ENCODE measurements at places on chromosomes 1 and 21.

DNA sequence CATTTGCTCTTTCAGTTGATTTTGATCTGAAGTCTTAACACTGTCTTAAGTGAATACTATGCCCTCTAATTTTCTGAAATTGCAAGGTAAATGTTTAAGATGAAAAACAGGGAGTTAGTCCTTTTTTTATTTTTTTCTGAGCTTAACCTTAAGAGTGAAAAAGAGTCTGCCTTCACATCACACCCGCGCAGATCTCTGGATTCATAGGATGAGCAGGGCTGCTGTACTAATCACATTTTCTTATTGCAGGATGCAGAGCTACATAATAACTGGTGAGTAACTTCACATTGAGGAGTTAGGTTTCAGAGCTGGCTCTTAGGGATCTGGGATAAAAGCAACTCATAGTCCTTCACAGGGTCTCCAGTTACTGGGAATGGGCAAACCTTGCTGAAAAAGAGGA lies 188.7 kb upstream of the ATP1B1 start:
- DNase-seq, result no peak

- no peak for DNase-seq
Observed at GRCh38 chr1:205715628-205716027, 34.4 kb downstream of the NUCKS1 start.

- no peak for DNase-seq
Observed at GRCh38 chr1:204260601-204261197, 46.9 kb upstream of the GOLT1A start.

DNA sequence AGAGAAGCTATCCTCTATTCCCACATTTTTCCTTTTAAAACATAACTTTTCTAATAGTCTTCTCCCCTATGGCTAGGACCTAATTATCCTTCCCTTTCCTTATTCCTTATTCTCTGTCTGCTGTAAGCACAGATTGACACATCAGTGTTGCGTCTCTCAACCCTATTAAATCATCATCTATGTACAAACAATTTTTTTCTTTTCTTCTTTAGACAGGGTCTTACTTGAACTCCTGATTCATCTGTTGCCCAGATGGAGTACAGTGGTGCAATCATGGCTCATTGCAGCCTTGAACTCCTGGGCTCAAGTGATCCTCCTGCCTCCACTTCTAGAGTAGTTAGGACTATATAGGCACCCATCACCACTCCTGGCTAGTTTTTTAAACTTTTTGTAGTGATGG lies 8.3 kb downstream of the KLHDC9 start:
- no peak for DNase-seq

- no peak for DNase-seq
Observed at GRCh38 chr1:2233997-2234761, 6.1 kb downstream of the SKI start.

- no peak for DNase-seq
Observed at GRCh38 chr1:78737241-78737640, 87.6 kb downstream of the IFI44 start.

- no peak for DNase-seq
Observed at GRCh38 chr1:201769966-201770365, 59.0 kb upstream of the IPO9 start.

DNA sequence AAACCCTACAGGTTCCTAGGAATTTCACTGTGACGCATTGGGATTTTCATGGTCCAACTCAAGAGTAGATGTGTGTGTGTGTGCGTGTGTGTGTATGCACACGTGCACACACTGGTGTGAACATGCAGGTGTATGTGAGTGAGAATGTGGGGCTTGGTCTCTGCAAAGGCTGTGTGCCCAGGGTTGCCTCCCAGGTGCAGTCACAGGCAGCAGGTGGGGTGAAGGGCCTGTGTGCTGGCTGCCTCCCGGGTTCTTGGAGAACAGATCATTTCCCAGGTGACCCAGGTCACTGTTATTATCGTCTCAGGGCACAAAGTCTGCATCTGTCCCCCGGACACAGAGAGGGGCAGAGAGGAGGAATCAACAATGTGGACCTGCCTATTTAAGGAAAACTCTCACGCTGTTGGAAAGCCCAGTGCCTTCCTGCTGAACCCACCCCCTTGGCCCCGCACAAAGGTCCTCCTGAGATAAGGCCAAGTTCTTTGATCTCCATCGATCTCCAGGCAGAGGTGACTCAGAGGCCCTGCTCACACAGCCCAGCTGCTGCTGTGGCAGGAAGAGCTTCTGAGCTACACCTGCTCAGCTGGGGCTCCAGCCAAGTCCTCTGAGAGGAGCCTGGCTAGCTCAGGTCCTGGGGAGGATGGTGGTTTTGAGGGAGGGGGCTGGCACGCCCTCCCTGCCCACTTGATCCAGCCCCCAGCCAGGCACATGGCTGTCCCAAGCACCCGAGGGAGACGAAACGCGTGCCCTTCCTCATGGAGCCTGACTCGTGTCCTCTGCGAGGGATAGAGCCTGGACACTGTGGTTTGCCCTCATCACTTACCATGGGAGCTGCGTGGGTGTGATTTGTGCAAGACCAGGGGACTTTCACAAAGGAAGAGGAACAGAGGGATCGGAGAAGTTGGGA lies 134.0 kb upstream of the ARHGEF16 start:
- DNase-seq, result no peak

- no peak for DNase-seq
Observed at GRCh38 chr1:241171991-241172390, 185.0 kb downstream of the RGS7 start.

DNA sequence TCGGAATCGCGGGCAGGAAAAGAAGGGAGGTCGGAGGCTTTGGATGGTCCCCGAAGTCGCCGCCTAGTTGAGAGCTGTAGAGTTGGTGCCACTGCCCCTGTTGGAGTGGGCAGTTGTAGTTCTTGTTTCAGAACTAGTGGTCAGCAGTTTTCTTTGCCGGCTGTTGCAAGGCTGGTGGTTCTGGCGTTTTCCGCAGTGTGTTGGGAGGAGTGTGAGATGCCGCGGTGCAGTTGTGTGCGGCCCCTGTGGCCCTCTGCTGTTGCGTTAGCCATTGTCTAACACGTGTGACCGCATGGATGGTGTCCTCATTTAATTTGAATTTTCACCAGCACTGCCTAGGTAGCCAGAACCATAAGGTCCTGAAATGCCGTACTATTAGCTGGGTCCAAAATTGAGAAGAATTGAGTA lies 1.4 kb downstream of the ARF1 start:
- DNase-seq, result no peak

DNA sequence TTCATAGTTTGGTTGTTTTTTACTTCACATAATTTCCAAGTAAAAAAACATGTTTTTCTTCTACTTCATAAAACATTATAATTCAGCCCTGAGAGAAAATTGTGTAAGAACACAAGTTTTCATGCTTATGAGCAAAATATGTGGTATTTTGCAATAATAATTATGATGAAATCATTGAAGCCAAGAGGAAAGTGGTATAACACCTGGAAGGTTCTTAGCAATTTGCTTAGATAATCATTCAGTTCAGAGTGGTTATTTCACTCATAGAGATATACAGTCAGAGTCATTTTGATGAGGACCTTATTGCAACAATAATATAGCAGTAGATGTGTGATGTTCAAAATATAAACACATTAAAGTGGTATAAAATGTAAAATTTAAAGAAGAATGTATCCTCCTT lies 94.5 kb downstream of the PLPPR4 start:
- no peak for DNase-seq

- no peak for DNase-seq
Observed at GRCh38 chr1:111776391-111776790, 20.7 kb downstream of the DDX20 start.

GRCh38 chr1:90413519-90413918 lies 303.6 kb downstream of the BARHL2 start:
- DNase-seq, result no peak

- DNase-seq, result no peak
Observed at GRCh38 chr1:16293538-16293937, 56.6 kb upstream of the CPLANE2 start.

DNA sequence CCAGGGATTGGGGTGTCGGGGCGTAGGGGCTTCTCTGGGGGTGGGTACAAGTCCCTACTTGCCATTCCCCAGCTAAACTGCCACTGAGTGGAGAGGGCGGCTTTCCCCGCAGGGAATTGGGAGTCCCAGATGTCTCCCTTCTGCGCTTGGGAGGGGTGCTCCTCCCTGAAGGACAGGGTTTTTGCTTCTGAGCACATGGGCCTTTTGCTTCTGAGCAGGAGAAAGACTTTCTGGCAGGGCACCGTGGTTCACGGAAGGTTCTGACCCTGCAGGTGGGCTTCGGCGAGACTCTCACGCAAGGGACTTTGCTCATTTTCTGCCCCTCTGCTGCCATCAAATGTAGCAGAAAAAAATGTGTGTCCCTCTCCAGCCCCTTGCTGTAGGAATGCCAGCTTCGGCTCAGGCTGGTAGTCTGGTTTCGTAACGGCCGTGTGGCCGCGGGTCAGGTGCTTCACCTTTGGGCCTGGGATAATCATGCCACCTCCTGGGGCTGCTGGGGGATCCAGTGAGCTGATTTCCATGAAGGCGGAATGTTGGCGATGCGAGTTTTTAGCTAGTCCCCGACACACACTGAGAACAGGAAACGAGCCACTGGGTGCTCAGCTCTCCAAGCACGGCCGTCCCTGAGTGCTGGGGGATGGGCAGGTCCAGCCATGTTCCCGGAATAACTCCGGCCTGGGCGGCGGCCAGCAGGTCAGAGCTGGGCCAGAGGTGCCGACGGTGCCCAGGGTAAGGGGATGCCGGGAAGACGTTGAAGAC lies 364.0 kb downstream of the CAMTA1 start:
- DNase-seq, result no peak

DNA sequence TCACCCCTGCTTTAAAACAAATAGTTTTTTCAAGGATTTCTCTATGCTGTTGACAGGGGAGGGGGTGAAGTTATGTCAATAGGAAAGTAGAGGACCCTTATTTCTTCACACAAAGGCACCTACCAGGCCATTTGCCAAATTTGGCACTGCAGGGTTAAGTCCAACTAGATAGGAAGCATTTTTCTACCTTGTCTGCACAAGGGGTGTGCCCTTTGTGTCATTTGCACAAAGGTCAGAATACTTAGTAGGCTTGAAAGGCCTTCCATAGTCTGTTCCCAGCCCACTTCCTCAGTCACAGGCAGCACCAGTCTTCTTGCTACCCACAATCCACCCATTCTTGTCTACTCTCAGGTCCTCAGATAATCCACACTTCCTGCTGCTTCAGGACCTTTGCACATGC lies 7.0 kb downstream of the TACSTD2 start:
- no peak for DNase-seq

GRCh38 chr1:19036041-19036812 lies 79.8 kb upstream of the IFFO2 start:
- DNase-seq, result no peak

DNA sequence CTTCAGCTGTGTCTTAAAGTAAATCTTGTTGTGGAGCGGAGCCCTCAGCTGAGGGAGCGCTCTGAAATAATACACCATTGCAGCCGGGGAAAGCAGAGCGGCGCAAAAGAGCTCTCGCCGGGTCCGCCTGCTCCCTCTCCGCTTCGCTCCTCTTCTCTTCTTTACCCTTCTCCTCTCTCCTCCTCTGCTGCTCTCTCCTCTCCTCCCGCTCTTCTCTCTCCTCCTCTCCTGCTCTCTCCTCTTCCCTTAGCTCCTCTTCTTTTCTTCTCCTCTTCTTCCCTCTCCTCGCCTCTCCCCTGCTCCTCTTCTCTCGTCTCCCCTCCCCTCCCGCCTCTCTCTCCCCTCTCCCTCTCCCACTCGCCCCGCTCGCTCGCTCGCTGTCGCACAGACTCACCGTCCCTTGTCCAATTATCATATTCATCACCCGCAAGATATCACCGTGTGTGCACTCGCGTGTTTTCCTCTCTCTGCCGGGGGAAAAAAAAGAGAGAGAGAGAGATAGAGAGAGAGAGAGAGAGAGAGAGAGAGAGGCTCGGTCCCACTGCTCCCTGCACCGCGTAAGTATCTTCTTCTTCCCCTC lies at the start of gene PROX1:
Gene PROX1, plus strand, starts transcription at position 47 of the 580 bp plus-strand sequence. CDS start 8,563 bp downstream, outside the sequence.
- DNase-seq, result no peak

GRCh38 chr1:76583235-76583868 lies 283.9 kb upstream of the ST6GALNAC5 start:
- no peak for DNase-seq

- no peak for DNase-seq
Observed at GRCh38 chr21:37455504-37455911, 88.9 kb downstream of the DYRK1A start.
